ENCODE measurements at places on chromosomes 6 and 20. TPM values are rescaled to one million over a fixed set of nuclear protein-coding genes. Genes with fewer than 3 reads are reported as not detected.
A peak's percentile ranks its signal among the peaks of the same experiment; 100 is the strongest.

The LIME1 gene
- 5.1 TPM for total RNA-seq

The MYB gene
- 1.3 TPM for total RNA-seq

DNA sequence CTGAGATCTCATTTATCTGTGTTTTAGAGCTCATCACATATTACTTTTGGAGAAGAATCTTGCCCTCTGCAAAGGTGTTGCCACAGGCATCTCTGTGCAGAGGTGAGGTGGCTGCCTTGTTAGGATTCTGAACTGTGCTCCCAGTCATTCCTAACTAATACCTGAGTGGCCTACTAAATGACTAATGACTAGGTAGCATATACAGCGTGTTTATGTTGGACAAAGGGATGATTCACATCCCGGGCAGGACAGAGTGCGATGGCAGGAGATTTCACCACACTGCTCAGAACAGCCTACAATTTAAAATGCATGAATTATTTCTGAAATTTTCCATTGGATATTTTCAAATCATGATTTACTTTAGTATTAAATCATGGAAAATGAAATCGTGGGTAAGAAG, 23.1 kb upstream of the CGA start:
- ATAC-seq: peak; percentile 88

The SUN5 gene
- total RNA-seq: not detected

- no peak for ATAC-seq
Measured at GRCh38 chr6:145141572-145141971, 593.7 kb downstream of the EPM2A start.

The RBBP8NL gene
- total RNA-seq: 5.1 TPM

GRCh38 chr6:26155061-26155930, 68.1 kb downstream of the HFE start:
- no peak for ATAC-seq

The TSPO2 gene
- total RNA-seq: not detected

DNA sequence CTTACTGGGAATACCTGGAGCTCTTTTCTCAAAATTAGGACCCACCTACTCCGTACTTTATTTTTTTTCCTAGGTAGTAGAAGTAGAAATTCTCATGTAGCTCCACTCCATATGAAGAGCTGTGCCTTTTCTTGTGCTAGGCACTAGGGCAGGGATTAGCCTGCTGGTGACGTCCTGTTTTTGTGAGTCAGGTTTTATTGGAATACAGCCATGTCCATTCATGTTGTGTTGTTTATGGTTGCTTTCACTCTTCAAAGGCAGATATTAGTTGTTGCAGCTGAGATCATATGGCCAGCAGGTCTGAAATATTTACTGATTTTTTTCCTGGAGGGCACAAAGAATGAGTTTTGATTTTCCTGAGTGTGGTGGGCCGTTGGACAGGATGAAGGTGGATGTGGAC, 20.5 kb downstream of the XRN2 start:
- ATAC-seq: peak; percentile 91

DNA sequence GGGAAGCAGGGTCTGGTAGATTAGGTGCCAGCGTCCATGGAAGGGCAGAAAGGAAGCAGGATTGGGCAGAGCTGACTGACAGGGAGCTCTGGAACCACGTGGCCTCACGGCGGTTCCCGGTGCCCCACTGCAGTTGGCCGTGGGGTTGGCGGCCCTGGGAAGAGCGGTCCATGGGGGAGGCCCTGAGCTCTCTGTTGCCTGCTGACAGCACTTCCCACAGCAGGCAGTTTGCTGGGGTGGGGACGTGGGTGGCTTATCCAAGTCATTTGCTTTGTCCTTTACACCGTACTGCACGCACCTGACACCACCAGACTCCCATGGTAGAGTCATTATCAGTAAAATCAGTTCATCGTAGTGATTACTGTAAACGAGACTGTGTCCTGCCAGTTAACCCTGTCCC, 56.1 kb downstream of the RPP40 start:
- no peak for ATAC-seq

DNA sequence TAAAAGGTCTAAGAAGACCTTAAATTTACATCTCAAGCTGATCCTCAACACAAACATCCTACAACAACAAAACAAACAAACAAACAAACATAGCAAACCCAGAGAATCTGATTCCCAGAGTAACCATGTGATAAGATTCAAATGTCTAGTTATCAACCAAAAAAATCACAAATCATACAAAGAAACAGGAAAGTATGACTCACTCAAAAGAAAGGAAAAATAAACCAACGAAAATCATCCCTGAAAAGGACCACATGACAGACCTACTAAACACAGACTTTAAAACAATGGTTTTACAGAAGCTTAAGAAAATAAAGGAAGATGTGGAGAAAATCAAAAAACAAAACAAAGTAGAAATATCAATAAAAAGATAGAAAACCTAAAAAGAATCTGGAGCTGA, 18.1 kb downstream of the VNN1 start:
- no peak for ATAC-seq

The RIN2 gene
- 42.3 TPM for total RNA-seq

DNA sequence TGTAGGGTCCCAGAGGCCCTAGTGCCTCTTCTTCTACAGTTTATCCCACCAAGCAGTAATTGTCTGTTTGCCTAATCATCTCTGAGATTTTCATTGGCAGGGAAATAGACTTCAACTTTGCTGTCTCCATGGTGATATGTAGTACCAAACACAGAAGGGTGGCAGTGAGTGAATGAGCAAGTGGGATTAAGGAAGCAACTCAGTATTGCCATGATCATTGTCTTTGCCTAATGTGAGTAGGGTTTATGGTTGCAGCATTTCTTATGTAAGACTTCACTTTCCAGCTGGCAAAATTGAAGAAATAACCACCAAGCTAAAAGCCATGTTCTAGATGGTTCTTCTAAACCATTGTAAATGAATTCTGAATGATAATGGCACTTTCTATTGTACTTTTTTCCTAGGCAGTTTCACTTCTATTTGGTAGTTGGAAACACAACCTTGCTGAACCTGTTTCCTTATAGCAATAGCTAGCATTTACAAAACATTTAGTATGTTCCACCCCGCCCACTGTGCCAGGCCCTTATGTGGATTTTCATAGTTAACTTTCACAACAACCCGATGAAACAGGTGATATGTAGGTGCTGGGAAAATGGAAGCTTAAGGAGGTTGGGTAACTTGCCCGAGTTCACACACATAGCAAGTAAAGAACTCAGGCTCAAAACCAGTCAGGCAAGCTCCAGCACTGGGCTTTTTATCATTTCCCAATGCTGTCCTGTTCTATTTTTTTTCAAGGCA, 32.0 kb downstream of the ZC2HC1B start:
- ATAC-seq: peak; percentile 98

All from esophagus mucosa (tissue), 1 donor.